ENCODE measurements at places on chromosomes 2 and 18.

GRCh38 chr2:59150217-59150849 is 909.2 kb upstream of the FANCL start:
- no peak for DNase-seq

- peak; percentile 26 for DNase-seq
Measured at GRCh38 chr2:152200565-152201465, 25.3 kb upstream of the STAM2 start.

GRCh38 chr2:26487192-26487591 is 9.3 kb upstream of the OTOF start:
- DNase-seq, result no peak

DNA sequence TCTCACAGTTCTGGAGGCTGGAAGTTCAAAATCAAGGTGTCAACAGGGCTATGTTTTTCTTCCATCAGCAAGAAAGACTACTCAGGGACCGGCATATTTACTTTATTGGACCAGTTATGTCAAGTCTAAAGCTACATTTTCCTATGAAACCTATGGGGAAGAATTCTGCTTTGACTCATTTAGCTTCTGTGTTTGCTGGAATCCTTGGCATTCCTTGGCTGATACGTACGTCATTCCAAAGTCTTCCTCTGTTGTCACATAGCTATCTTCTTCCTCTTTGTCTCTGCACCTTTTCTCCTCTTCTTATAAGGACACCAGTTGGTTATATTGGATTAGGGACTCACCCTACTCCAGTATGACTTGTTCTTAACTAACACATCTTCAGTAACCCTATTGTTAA is 137.4 kb upstream of the FBXO11 start:
- DNase-seq, result no peak

- DNase-seq, result peak; percentile 69
Measured at GRCh38 chr2:196233805-196234475, 62.6 kb upstream of the STK17B start.

- DNase-seq, result no peak
Measured at GRCh38 chr2:100283724-100284501, 38.4 kb downstream of the LONRF2 start.

GRCh38 chr2:62099523-62100175 is 96.3 kb upstream of the B3GNT2 start:
- DNase-seq, result peak; percentile 68

DNA sequence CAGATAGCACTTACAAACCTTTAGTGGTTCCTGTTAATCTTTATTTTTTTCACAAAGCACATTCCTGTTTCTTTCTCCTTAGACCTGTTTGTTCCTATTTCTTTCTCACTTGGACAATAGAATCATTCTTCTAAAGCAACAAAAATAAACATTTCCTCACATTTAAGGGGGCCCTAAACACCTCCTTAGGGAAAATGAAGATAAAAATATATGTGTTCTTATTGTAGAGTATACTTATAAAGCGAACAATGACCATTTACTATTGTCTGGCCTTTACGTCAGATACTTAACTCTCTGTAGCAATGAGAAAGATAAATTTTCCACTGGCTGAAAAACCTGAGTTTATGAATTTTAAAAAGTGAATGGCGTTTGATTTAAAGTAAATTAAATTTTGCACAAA is 234.6 kb downstream of the TCF4 start:
- no peak for DNase-seq

GRCh38 chr18:36737316-36737715 is 91.5 kb downstream of the TPGS2 start:
- DNase-seq, result no peak

DNA sequence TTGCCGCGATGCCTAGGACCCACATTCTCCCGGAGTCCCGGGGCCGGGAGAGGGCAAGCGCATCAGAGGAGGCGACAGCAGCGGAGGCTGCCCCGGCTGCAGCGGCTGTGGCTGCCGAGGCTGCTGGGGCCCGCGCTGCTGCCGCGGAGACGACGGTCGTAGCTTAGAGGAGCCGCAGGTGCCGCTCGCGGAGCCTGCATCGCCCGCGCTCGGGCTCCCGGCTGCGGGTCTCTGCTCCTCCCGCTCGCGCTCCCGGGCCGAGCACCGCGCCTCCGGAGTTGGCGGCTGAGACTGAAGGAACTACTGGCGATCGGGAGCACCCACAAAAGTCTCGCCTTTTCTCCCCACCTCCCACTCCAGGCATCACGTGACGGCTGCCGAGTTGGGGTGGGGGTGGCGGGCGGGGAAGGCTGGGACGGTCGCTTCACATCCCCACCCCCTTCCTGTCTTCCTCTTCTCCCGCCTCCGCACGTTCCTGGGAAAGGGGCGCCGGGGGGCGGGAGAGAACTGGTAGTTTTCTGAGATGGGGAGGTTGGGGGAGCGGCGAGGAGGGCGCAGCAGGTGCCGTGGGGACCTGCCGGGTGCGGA is at the start of gene LYPD1:
LYPD1 (minus strand) TSS at position 298 of the 588 bp plus-strand sequence; CDS start at position 25, 273 bp downstream.
- no peak for DNase-seq

DNA sequence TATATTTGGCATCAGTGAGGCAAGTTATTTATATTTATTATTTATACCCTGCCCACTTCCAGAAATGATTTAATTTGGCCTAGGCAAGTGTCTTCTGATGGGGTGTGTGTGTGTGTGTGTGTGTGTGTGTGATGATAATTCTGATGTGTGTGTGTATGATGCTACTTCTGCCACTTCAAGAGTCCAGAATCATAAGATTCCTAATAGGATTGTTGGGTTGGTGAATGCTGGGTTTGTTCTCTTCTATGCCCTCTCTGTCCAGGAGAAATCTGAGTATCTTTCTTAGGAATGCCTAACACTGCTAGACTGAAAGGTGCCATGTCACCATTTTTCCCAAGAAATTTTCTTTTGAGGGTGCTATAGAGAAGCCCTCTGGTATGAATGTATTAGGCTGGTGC is 122.5 kb downstream of the SPTBN1 start:
- no peak for DNase-seq

DNA sequence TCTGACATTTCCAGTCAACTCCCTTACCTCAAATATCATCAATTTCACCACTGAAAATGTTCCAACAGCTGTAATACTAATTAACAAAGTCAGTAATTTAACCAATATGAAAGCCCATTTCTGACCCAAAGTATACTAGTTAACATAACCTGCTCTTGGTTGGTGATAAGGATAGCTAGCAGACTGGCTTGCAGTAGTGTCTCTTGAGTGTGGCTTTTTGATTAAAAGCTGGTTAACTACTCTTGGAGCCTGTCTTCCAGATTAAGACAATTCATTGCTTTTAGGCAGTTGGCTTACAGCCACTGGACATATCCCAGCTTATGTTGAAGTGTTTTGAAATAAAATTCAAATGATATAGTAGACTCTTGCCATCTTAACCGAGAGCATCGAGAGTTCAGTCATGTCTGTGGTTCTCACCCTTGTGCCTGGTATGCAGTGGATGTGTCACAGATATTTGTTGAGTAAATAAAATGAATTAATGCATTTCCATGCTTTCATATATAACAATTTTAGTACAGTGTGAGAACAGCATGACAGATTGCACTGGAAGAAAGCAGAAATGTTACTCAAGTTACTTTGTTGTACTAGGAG is 158.1 kb downstream of the TANC1 start:
- DNase-seq, result no peak

DNA sequence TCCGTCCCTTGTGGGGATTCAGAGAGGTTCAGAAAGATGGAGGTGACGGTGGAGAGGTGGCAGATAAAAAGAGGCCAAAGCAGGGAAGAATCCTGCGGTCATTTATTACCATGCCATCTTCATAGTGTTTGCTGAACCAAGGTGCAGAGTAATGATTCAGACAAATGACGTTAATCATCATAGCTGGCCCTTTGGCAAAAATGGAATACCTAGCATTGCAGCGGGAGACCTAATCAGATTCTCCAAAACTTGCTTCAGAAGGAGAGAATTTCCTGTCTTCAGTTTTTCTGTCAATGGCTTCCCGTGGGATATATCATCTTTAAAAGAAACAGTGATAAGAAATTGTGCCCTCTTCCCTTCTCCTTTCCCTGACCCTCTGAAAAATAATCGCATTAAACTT is 175.4 kb downstream of the PTGR3 start:
- no peak for DNase-seq

DNA sequence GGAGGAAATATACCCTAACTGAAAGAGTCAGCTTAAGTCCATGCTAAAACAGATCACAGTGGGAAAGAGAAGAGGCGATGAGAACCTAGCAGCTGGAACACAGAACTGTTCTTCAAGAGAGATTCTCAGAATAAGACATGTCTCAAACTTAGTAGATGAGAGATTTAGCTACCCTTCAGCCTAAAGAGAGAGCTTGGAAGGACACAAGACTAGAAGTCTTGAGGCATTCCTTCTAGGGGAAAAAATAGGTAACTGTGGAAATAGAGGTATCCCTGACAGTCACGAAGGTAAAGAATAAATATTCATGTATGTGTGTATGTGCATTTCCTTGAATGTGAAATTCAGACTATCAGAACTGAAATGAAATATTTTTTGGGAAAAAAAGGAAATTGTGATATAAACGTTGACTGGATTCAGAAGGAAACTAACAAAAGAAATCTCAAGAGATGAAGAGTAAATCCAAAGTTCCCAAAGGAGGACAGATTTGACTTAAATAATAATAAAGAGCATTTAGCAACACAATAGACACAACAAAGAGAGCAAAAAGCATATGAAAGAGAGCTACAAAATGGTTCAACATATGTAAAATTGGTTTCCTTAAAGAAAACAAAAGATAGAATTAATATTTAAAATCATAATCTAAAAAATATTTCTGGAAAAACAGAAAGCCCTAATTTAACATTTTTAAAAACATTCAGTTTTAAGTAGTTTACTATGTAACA is 258.7 kb downstream of the LRP1B start:
- no peak for DNase-seq

- DNase-seq, result no peak
Measured at GRCh38 chr2:95289253-95289652, 7.9 kb upstream of the KCNIP3 start.

DNA sequence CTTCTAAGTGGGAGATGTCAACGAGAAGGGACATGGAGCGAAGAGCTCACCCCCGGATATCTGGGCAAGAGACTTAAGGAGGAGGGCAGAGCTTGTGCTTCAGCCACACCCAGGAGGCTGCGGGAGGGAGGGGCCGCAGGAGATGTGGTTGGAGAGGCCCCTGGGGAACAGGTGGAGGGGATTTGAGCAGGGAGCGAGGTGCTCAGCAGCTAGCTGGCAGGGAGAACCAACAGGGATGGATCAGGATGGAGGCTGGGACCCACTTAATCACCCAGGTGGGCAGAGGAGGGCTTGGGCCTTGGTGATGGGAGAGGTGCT is 78.3 kb downstream of the MBP start:
- DNase-seq, result no peak

GRCh38 chr2:236972491-236973342 is 113.0 kb upstream of the COPS8 start:
- no peak for DNase-seq

DNA sequence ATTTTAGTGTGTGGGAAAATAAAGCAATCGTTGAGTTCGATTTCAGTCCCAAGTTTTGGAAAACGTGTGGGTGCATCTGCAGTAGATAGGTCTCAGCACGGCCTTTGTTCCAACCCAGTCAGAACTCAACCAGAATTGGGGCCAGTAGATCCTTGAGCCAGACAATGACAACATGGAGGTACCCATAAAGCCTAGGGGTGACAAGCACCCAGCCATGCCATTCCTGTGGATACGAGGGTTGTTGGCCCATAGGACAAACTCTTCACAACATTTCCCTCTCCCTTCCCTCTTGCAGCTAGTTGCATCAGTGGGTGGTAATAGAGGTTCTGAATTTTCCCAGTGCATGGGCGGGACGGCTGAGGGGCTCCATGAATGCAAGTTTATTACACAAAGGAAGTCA is 60.1 kb downstream of the ST3GAL5 start:
- no peak for DNase-seq

DNA sequence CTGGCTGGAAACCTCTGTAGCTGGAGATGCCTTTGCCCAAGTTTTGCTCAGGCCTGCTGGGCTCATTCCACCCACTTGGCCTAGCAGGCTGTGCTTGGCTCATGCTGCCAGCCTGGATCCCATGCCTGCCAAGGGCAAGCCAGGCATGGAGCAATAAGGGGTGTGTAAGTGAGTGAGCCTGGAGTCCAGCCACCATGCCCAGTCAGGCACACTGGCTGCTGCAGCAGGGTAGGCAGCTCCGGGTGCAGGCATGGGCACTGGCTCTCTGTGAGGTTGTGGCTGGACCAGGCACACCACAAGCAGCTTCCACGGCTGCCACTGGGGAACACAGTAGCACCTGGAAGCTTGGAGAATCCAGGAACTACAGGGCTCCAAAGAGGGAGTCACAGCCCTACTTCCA is 147.7 kb upstream of the HS6ST1 start:
- DNase-seq, result no peak

DNA sequence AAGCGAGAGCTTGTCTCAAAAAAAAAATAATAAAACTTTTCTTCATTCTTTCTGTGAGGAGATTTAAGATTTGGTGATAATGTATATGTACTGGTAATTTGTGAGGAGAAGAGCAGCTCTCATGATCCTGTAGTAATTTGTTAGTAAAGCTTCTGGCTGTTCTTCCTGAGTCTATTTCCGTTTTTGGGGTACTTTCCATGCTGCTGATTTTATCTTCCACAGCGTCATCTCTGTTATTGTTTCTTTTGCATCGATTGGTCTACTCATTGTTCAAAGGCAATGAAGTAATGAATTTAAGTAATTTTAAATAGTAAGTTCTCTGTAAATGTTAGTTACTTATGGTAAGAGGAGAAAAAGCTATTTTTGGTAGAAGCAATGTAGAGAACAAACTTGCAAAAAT is 12.0 kb downstream of the NDUFAF7 start:
- DNase-seq, result no peak

GRCh38 chr2:197024206-197024605 is 97.7 kb upstream of the PGAP1 start:
- no peak for DNase-seq

DNA sequence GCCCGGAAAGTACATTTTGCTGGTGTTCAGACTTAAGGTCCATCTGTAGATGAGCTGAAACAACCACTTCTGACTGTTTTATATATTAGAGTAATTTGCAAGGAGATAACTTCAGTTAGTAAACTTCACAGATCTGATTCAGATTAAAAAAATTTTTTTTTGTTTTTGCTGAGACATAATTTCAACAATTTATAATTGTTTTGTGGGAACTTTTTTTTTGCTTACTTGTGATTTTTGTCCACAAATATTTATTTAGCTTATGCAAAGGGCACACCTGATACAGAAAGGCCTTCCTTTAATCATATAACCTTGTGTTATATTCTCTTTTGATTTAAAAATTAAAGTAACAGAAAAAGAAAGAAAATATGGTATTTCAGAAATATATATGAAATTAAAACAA is 9.6 kb upstream of the SCN9A start:
- no peak for DNase-seq

- no peak for DNase-seq
Measured at GRCh38 chr2:128275498-128276045, 43.1 kb downstream of the HS6ST1 start.

- no peak for DNase-seq
Measured at GRCh38 chr18:46668694-46669093, 11.7 kb upstream of the LOXHD1 start.

DNA sequence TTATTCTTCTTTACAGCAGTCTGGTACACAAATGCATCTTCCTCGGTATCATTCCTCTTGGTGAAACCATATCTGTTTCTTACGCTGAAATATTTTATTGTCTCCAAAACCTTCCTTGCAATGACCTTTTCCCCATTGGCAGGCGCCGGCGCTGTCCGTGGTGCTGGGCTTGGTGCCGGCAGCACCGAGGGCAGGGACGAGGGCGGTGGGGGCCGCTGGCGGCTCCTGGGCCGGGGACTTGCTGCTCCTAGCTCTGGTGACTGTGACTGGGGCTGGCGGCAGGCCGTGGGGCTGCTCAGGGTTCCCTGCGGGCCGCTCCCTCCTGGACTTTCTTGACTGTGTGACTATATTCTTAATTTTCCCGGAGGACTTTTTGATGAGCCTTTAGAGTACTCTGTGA is 72.5 kb downstream of the GPR39 start:
- DNase-seq, result peak; percentile 9

All from KBM-7 (cell line).